ENCODE measurements at places on chromosomes 11 and 22. TPM values are rescaled to one million over a fixed set of nuclear protein-coding genes. Genes with fewer than 3 reads are reported as not detected.

TENM4 gene
- 0.01 TPM for total RNA-seq

SAA4 gene
- not detected for total RNA-seq

IGLL5 gene
- total RNA-seq, result not detected

TSSK2 gene
- not detected for total RNA-seq
